Renal pelvis (tissue), 12 donors: ENCODE measurements at places on chromosomes 1 and 21.

- DNase-seq = no peak
Measured at GRCh38 chr21:27646056-27646455, 679.2 kb upstream of the ADAMTS5 start.

- no peak for DNase-seq
Measured at GRCh38 chr1:17419626-17420328, 19.7 kb downstream of the RCC2 start.

DNA sequence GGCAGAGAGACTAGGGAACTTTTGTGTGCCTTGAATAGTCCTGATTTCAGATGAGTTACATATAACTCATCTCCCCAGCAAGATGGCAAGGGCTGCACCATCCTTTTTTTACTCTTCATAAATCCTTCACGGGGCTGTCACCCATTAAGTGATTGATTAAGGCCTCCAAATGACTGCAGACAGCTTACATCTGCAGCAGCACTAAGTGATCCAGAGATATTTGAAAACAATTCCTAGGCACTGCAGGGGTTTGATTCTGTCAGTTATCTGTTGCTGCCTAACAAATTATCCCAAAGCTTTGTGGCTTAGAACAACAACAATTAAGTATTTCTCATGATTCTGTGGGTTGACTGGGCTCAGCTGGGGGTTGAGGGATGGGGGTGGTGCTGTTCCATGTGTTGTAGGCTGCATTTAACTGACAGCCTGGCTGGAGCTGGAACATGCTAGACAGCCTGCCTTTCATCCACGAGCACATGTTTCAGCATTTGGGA is 19.3 kb downstream of the TEX38 start:
- no peak for DNase-seq

GRCh38 chr1:152870831-152871730 is 7.0 kb upstream of the SMCP start:
- DNase-seq = peak; percentile 4

DNA sequence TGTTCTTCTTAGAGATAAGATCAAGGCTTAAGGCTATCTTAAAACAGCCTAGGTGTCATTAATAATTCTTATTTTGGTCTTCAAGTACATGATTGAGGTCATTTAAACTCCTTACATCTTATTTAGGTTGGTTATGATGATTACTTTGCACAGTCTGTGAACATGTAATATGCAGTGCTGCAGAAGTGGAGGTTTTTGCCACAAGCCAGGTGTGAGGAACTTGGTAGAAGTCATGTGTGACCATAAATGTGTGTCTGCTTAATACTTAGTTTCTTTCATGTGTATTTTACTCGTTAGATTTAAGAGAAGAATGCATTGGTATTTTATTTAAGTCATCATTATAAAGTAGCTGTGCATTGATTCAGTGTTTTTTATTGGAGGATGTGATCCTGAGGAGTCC is 10.1 kb downstream of the ATG4C start:
- no peak for DNase-seq

DNA sequence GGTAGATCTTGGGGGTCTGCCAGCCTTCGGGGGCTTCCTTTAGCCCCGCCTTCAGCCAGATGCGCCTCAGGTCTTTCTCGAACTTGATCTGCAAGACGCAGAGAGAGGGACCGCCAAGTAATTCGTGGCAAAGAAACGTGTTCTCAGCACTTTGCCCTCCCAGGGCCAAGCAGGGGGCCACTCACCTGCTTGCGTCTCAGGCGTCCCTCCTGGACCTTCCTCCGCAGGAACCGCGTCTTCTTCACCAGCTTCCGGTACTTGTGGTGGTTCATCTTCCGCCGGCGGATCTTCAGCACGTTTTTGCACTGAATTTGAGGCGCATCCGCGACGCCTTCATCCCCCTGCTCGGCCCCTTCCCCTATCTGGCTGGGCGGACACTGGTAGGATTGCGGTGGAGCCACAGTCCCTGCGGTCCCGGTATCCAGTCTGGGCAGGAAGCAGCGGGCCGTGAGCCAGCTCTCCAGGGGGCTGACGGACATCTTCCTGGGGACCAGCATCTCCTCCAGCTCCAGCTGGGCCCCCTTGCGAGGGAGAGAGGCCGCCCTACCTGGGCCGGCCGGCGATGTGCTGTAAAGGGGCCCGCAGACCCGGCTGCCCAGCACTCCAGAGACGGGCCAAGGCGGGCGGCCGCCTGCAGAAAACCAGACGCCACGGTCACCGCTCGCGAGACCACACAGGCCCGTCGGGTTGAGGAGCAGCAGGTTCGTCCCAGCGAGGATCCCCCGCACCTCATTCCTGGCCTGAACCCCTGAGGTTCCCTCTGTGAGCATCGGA is 1.0 kb downstream of the AURKAIP1 start:
- DNase-seq = no peak

DNA sequence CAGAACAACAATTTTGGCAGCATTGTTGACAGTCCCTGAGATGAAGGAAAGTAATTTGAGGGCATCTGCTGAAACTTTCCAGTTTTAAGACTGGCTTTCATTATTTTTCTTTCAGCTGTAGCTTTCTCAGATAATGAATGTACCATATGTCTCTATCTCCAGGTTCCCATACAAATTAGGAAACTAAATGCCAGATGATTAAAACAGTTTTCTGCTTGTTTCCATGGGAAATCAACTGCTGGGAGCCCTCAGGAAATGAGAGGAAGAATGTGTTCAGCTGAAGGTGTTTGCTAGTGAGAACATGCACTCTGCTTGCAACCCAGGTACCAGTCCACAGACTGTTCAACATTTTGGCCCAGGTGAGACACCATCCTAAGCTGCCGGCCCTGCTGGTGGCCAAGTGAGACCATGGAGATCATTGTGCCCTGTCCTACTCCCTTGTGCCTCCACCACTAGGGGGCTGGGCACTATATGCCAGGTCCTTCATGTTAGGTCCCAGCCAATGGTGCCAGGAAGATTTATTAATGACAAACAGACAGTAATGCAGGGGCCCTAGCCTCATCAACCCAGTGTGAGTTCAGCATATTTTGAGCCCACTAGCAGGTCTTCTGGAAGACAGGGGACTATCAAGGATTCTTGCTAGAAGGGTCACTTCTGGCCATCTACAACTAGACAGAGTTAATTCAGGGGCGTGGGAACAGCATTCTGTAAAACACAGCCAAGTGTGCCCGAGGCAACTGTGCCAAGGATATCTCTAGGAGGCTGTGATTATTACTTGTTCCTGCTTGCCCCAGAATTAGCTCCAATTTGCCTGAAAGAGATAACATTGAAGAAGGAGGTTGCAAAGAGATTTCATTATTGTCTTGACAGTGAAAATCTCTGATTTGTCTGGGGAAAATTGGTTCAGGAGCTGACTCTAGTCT is 17.0 kb upstream of the LRRC8C start:
- DNase-seq = no peak

DNA sequence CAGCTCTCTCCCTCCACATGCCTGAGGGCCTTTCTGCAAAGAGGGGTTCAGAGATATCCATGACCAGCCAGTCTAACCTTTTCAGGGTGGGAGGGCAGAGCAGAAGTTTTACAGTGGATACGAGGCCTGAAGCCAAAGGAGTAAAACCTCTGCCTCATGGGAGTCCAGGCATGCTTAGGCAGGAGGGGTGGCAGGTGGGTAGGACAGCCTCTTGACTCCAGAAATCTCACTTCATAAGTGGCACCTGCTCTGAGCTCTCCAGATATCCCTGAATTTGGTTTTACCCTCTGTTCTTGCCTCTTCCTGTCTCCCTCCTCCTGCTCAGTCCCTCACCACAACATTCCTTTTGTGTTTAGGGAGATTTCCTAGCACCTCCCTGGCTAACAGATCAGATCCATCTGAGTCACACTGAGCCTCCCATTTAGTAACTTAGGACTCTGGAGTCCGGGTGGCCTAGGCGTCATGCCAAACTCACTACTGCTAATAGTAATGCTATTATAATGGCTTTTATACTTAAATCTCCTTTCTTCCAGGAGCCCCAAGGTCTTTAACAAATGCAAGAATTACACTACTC is 201.0 kb downstream of the HS2ST1 start:
- no peak for DNase-seq

GRCh38 chr1:1034439-1034781 is 14.5 kb downstream of the AGRN start:
- DNase-seq = no peak

- no peak for DNase-seq
Measured at GRCh38 chr21:39849014-39849655, 18.1 kb upstream of the PCP4 start.

GRCh38 chr1:91546876-91547275 is 46.2 kb downstream of the CDC7 start:
- no peak for DNase-seq

GRCh38 chr1:112904831-112905261 is 51.1 kb downstream of the SLC16A1 start:
- no peak for DNase-seq

DNA sequence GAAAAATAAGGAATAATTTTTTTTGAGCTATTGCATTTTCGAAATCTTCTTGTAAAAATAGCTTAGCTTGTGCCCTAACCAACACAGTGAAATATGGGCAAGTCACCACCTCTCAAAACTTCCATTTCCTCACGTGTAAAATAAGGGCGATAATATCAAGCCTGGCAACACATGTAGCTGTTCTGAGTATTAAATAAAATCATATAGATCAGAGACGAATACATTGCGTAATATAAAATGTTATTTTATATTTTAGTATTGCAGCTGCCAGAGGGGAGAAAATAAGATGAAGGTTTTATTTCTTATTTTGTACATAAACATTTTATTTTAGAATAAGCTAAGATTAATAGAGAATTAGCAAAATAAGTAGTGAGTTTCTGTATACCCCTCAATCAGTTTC is 85.9 kb downstream of the C21orf91 start:
- no peak for DNase-seq

DNA sequence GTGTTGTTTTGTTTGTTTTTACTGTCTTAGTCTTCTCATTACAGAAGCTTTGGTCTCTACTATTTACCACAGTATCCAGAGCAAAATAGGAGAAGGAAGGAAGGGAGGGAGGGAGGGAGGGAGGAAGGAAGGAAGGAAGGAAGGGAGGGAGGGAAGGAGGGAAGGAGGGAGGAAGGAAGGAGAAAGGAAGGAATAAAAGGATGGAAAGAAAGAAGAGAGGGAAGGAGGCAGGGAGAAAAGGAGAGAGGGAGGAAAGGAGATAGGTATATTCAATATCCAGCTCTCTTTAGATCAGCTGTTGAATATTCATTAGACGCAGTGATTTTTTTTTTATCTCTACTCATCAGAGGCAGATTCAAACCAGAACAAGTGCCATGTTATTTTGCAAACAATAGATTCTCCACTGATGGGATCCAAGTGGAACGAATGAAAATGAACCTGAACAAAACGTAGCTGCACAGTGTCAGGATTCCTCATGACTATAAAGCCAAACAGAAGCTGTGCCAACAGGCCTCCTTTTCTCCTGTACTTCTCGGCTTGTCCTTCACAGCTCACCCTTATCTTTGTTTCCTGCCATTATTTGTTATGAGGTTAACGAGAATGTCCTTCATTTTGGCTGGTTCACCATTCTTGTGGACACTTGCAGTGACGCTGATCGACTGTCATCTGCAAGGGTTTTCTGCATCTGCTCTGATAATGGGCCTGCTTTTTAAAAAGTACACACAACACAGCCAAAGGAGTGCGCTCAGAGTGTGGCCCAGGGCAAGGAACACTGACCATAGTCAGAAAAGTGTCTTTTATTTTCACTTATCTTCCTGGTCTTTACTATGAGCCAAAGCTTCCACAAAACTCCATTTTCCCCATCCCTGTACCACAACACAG is 7.8 kb upstream of the NTPCR start:
- no peak for DNase-seq

- DNase-seq = no peak
Measured at GRCh38 chr1:210669951-210670350, 341.2 kb downstream of the HHAT start.

DNA sequence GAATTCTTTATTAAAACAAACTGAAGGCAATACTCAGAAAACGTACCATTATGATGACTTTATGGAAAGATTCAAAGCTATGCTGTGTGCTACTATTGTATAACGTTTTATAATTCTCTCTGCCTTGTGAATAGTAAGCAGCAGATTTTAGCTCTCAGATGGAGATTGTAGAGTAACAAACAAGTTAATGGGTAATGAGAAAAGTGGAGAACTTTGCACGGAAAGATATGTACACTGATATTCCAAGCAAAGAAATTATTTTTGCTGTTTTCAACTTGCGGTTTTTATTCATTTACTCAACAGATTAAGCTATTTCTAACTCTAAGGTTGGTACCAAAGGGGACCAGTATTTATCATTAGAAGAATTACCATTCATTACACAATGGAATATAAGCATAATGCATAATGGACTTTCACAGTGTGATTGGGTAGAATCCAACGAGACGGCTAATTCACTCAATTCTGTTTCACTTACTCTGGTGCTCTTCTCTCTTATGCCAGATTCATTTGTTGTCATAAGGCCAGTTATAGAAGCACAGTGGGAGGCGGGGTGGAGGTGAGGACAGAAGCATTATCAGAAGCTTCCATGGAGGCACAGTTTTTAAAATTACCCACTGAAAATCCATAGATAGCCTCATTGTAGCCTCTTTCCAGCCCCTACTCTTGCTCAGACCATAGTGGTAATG is 38.6 kb downstream of the ATP1B1 start:
- no peak for DNase-seq

- DNase-seq = peak; percentile 34
Measured at GRCh38 chr1:54800899-54801759, at the start of gene TTC22. TSS of gene TTC22 (minus strand) at chr1:54801323. CDS start at chr1:54801163, 160 bp downstream.

GRCh38 chr1:96370757-96371156 is 350.8 kb upstream of the PTBP2 start:
- DNase-seq = no peak

DNA sequence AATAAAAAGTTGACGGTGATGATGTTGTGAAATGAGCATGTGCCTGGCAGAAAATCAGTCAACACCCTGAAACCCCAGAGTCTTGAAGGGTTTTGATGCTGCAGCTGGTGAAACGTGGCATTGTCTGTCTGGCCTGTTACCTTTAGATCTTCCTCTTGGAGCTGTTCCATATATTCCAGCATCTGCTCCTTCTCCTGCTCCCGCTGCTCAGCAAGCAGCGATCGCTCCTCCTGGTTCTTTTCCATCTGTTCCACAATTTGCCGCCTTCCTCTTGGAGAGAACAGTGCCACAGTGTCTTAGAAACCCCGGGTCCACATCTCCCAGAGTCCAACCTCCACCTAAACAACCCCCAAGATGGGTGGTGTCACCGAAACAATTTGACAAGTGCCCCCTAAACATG is 15.7 kb downstream of the CFAP45 start:
- no peak for DNase-seq

GRCh38 chr1:185581961-185582725 is 152.0 kb upstream of the HMCN1 start:
- no peak for DNase-seq

DNA sequence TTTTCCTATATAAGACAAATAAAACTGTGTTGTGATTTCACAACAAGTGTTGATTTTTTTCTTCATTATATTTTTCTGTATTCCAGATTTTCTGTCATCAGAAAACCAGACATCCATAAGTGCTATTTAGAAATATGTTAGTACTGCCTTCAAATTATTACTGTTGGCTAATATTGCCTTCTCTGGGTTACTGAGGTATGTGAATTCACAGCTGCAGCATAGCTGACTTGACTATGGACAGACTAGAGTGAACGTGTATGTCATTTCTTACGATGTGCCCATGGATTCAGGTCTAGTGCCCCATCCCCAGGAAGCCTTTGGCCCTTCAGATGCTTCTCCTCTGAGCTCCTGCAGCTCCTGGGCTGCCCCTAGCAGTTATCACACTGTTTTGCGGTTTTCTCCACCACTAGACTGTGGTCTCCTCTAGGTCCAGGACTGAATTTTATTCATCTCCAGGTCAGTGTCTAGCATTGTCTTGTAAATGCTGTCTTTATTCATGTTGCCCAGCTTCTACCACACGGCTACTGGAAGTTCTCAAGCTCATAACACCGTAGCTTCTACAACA is 118.5 kb downstream of the FGGY start:
- DNase-seq = no peak
